Stimulated activated CD8-positive, alpha-beta memory T cell treated with anti-CD3 and anti-CD28 coated beads, Interleukin-7, amount 100 ng/mL, for 1 hour (primary cell): ENCODE measurements at places on chromosomes 1 and 21.

- DNase-seq = no peak
These were observed 1.3 kb upstream of the FGGY start for GRCh38 chr1:59295618-59296017.

GRCh38 chr1:19272064-19272463 is 16.5 kb downstream of the AKR7A3 start:
- no peak for DNase-seq

DNA sequence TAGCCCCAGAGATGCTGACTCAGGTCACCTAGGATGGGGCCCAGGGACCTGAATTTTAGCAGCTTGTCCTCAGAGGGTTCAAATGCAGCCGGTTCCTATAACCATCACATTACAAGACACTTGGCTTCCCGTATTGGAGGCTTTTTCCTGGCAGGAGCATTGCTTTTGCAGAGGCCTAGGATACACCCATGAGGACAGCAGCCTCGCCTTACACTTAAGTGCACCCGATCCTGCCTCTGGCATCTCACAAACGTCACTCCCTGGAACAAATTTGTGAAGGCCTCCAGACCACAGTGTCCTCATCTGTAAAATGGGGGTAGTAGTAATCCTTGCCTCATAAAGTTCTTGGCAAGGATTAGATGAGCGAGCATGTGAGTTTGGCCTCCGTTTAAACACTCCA is 130.0 kb downstream of the KAZN start:
- no peak for DNase-seq

DNA sequence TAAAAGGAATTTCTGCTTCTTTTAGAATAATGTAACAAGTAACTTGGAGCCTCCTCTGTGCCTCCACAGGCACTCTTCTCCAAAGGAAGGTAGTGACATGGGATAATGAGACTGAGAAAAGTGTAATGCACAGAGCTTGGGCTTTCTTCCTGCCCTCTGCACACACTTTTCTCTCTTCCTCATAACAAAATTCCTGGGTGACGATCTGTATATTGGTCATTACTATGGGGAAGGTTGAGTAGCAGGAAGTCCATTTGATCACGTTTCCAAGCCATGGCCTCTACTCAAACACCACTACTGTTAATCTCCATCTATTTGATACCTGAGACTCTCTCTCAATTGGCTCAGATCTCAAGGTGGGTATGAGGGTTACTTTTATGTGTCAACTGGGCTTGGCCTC is 113.9 kb downstream of the GRIK1 start:
- DNase-seq = no peak

DNA sequence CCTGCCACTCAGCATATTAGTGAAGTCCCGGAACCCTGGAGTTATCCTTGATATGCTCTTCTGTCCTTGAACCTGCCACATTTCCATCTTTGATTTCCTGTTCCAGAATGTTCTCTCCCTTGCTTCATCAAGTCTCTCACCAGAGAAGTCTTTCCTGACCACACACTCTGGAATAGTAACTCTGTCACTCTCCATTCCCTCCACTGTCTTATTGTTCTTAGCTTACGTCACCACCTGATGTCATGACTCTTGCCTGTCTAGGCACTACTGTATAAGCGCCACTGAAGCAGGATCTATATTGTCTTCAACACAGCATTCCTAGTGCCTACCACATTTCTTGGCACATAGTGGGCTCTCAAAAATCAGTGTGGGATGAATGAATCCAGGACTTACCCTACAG is 65.4 kb upstream of the SMYD2 start:
- no peak for DNase-seq

GRCh38 chr1:34412598-34413370 is 236.1 kb downstream of the C1orf94 start:
- DNase-seq = no peak

DNA sequence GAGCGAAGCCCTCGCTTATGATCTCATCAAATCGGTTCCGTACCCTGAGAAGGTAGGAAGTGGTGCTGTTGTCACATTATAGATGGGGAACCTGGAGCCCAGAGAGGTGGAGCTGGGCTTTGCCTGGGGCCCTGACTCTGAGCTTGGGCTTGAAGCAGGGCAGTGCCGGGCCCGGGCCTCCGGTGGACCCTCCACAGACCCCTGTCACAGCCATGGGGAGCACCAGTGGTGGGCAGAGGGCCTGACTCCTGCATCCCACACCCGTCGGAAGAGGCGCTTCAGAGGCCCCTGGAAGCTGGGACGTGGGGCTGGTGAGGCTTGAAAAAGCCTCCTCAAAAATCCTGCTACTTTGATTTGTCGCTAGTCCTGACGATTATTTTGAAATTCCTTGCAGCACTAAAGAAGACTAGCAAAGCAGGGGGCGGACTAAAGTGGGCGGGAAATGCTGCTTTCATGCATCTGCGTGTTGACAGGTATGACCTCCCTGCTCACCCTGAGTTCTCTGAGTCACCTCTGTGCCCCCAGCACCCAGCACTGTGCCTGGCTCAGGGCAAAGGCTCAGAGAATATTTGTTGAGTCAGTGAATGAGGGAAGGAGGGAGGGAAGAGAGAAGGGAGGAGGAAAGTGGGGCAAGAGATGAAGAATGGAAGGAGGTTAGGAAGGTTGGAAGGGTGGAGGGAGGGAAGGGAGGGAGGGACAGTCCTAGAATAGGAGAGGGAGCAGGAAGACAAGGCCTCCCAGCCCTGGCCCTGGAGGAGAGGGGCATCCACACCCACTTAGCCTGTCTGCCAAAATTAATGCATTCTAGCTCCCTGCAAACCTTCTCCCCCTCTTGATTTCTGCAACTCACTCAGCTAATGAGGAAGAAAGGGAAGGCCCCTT is 262.8 kb upstream of the VAMP3 start:
- no peak for DNase-seq

GRCh38 chr1:51916587-51917405 is 38.3 kb upstream of the NRDC start:
- DNase-seq = no peak

DNA sequence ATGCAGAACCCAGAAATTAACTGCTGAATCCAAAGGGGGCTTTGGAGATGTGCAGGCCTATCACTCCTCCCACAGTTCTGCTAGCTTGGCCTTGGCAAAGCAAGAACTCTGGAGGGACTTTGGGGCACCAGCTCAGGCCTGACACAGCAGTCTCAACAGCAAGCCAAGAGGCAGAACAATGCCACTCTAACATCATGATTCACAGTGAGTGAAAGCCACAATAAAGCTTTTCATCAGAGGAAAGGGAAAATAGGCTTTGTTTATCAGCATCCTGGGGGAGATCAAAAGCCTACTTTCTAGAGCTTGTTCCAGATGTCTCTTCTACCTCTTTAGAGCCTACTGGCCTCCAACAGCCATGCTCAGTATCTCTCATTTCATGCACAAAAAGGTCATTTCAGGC is 283.4 kb downstream of the KCNH1 start:
- no peak for DNase-seq

DNA sequence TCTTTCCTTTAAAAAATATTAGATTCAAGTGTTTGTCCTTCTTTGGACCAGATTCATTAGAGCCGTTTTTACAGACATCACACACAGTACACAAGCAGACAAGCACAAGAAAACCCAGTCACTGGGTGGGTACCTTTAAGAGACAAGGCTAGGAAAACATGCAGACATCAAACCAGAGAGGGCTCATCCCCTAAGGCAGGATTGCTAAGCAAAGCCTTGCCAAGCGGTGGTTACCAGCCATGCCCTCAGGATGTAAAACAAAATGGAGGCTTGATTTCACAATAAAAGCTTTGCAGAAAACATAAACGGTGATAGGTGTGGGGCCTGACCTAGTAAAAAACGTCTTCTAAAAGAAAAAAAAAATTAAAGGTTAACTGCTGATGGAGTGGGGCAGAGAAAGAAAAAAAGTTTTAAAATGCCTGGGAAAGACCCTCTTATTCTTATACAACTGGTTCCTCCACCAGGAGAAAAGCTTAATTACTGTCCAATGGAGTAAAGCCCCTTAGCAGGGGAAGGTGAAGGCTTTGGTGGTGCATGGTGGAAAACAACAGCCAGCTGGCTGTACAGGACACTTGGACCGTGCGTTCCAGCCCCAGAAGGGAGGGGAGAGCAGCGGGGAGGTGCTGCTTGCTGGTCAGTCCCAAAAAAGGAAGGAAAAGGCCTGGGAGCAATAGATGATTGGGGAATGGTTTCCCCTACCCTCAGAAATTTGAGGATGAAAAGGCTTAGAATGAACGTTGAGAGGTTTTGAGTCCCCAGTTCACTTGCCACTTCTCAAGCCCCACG is 30.4 kb upstream of the FMO1 start:
- no peak for DNase-seq

GRCh38 chr1:241646201-241646600 is 5.9 kb upstream of the WDR64 start:
- no peak for DNase-seq

GRCh38 chr1:77925518-77925917 is 37.1 kb downstream of the NEXN start:
- no peak for DNase-seq

- DNase-seq = no peak
These were observed 68.3 kb upstream of the ABCD3 start for GRCh38 chr1:94349853-94350252.

DNA sequence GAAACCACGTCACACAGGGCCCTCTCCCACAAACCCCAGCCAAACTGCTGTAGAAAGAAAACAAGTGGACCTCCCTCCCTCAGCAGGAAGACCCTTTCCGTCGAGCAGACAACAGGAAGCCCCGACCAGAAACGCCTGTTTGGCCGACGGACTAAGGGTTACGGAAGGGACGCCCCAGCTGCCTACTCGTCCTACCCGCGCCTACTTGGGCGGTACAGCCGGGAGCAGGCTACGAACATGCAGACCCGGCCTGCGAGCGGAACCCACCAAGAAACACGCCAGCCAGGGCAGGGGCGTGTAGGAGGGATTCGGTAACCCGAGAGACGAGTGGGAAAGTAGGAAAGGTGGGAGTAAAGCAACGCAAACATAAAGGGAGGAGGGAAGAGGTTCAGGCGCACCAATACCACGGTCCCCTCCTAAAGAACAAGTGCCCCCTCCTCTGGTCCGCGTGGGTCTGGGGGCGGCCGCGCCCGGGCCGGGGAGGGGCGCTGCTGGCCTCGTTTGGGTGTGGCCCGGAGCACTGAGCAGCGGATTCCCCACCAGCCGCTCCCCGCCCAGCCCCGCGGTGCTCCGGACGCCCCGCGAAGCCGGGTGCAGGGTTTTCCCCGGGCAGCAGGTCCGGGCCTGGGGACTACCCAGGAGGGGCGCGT is 450 bp downstream of the S100A10 start:
- DNase-seq = no peak

GRCh38 chr1:226682871-226683814 is 55.9 kb downstream of the ITPKB start:
- no peak for DNase-seq

DNA sequence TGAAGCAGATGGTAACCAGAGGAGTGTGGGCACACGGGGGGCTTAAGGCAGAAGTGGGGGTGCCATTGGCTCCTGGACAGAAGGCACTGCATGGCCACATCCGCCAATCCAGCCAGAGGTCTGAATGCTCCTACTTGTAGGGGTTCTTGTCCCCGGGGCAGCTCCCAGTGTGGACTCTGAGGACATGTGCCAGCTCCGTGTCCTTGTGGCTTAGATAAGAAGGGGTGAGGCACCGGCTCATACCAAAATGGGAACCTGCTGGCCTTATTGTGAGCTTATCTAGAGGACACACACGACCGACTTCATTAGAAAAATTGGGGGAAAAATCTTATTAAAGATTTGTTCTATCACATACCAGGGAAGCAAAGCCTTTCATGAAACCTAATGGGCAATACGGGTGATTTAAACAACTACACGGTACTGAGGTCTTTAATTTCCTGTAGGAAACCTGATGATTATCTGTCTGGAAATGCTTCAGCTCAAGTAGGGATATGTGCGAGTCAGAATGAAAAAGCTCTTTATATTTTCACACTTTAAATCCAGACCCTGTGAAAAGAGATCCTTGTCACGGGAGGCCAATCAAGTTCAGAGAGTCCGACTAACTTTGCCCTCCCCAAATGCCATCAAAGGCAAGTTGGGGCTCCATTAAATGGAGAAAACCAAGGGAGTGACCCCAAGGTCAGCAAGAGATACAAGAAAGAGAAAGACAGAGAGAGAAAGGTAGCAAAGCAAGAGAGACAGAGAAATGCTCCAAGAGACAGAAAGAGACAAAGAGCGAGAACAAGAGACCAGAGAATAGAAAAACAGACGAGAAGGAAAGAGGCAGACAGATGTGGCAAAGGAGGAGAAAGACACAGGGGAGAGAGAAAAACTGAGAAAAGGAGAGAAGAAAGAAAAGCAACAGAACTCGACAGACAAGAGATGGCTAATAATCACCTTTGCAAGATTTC is 14.1 kb upstream of the KCNN3 start:
- DNase-seq = no peak

GRCh38 chr1:20660847-20661206 is 342 bp downstream of the DDOST start:
- DNase-seq = no peak

DNA sequence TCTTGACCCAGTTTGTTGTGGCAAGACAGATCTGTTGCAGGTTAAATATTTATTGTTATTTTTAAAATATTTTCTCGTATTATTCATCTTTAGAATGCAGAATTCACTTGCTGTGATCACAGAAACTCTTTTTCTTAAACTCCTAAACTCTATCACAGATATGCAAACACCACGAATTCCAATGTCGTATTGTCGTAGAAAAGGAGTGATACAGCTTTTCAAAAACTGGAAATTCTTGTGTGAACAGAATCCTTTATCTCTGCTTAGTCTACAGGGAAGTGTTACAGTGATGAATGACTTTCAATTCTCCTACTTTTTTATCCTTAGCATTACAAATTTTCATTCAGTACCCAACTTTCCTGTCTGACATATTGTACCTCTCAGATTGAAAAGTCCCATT is 1329.5 kb upstream of the B3GALT2 start:
- DNase-seq = no peak

- no peak for DNase-seq
These were observed 251.9 kb downstream of the SDCCAG8 start for GRCh38 chr1:243507672-243508302.

- DNase-seq = no peak
These were observed 35.7 kb downstream of the PTGFR start for GRCh38 chr1:78526496-78526895.

DNA sequence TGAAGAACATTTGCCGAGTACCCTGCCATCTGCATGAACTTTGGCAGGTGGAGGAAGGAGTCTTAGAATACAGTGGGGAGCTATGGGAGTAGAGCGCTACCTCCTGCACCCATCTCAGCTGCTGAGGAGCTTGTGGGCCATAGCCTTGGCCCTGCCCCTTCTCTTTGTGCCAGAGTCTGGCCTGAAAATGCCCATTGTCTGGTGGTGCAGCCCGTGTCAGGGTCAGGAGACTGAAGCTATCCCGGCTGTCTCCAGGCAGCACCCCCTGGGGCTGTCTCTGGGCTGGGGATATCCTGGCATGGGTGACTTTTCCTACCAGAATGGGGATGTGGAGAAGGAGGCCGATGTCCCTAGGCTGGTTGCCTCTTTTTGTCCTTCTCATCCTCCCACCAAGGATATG is 7.3 kb downstream of the IPO13 start:
- no peak for DNase-seq
